ENCODE measurements at places on chromosomes 16 and 17. TPM values are rescaled to one million over a fixed set of nuclear protein-coding genes. Genes with fewer than 3 reads are reported as not detected.

- no peak for DNase-seq
Observed at GRCh38 chr17:67027031-67027628, 17.2 kb upstream of the CACNG1 start.

DNA sequence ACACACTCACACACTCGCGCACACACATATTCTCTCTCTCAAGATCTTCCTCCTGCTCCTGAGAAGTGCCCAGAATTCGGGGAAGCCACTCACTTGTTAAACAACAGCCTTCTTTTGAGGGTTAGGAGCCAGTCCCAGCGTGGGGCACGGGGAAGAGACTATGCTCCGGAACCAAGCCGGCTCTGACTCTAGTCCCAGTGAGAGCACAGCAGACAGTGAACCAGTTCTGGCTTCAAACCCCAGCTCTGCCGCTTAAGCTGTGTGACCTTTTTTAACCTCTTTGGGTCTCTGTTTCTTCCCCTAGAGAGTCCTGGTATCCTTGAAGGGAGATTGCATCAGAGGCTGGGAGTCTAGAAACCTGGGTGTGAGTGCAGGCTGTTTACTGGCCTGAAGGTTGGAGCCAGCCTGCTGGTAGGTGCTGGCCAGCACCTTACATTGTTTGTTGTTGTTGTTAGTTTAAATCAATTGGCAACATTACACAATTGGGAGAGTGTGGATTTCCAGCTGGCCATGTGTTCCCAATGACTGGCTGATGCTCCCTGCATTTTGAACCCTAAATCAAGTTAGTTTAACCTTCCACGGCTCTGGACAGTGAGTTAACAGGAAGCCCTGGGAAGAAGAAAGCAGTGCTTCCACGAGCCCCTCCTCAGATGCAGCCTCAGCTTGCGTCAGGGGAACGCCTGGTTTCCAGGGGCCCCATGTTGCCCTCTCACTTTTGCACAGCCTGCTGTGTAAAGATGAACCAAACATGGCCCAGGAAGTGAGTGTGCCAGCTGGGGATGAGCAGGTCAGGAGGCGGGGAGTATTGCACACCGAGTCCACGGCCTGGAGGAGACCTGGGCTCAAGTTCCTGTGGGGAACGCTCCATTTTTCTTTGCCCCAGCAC, 71.5 kb downstream of the GAS7 start:
- no peak for DNase-seq

DNA sequence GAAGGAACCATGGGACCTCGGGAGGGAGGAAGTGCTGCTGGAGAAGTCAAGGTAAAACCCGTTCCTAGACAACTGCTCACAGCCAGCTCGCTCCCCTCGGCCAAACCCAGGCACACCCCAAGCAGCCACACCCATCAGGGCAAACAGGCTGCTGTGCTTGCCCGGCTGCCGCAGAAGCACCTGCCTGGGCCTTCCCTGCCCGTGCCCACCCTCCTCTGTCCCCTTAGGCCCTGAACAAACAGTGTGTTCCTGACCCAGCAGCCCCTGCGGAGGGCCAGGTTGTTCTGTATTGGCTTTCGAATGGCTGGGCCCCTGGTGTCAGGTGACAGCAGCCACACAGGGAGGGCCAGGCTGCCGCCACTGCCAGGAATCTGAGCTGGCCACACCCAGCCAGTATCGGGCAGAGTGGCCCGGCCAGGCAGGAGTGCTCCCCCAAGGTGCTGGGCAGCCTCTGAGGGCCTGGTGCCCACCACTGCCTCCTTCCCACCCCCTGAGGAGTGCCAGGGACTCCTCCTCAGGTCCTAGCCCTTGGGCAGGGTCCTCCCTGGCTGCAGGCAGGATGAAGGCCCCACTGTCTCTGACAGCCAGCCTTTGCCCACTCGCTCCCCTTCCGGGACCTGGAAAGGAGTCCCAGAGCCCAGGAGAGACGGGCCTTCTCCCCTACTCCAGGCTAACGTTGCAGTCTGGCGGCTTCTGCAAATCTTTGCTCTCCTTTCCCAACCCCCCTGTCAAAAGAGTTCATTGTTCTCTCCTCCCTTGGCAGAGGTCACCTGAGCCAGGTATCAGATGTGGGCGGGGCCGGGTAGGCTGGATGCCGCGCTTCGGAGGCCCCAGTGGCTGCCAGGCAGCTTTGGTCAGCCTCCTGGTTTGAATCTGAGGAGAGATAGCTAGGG, 24.0 kb downstream of the LLGL2 start:
- peak; percentile 16 for DNase-seq

- peak; percentile 69 for DNase-seq
Observed at GRCh38 chr17:76727745-76728456, 1.3 kb downstream of the METTL23 start.

Gene EVI2B
- not detected for total RNA-seq

- no peak for DNase-seq
Observed at GRCh38 chr17:48841395-48841831, 10.6 kb downstream of the CALCOCO2 start.

- peak; percentile 87 for DNase-seq
Observed at GRCh38 chr17:40290629-40291280, 3.1 kb downstream of the CDC6 start.

DNA sequence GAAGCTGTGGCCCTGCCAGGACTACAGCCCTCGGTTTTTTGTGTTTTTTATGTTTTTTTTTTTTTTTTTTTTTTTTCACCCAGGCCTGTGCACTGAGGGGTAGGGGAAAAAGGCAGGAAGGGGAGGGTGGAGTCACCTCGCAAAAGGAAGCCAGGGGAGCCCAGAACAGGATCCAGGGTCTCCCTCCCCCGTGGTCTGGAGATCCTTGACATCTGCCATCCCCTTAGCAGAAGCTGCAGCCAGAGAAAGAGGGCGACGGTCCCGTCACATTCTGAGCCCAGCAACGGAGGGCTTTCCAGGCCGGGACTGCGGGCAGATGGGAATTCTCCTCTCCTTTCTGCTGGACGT, 29.1 kb upstream of the PHOSPHO1 start:
- no peak for DNase-seq

DNA sequence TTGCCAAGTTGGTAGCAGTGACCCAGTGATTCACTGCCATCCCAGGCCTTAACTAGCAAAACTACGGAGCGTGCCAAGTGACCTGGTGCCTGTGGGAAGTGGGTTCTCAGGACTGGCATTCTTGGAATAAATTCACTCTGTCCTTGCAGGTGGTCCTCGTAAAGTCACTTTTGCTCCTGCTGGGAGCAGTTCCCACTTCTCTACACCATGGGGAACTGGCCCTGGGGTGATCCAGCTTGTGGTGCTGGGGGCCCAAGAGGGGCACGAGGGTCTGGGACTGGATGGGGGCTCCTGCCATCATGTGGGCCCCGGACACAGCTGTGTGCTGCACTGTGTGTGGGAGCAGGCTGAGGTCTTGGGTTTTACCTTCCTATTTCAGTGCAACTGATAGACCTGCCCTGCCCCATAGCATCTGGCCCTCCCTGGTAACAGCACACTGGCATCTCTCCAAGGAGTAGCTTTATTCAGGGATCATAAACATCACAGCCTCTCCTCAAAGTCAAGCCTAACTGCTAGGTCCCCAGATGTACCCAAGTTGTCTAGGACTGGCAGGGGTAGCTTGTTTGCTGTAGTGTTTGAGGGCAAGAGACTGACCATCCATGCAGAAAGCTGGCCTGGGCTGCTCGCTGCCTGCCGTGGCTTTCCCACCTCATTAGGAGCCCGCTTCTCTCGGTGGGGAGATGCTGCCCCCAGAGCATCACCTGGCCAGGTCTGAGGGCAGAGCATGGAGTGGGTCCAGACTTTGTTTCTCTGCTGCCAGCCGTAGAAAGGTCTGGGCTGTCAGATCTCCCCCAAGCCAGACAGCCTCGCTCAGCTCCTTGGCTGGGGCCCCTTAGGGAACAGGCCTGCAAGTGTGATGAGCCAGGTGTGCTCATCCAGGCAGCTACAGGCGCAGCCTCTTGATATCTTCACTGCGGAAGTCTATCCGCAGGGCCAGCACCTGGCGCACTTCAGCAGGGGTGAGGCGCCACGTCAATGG, 26.0 kb downstream of the FCSK start:
- DNase-seq: no peak

Gene MMP28
- not detected for total RNA-seq

DNA sequence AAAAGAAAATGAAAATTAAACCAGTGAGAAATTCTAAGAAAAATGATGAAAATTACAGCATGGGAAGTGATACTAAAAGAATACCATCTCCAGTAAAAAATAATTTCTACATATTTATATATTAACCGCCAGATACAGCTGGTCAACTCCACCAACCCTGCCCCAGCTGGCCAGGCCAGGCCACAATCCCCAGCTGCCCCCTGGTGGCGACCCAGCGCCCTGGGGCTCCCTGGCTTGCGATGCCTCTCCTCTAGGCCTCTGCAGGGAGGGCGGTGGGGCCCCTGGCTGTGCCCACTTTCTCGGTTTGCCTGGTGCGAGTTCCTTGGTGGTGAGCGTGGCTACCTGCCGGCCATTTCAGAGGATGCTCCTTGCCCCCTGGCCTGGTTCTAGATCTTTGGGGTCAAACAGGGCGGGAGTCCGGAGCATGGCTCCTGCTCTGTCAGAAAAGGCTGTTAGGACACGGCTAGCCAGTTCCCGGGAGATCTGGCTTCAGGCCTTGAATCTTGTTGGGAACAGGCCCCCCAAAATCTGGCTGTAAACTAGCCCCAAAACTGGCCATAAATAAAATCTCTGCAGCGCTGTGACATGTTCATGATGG, 14.5 kb downstream of the GLIS2 start:
- peak; percentile 50 for DNase-seq

Gene PCYT2
- total RNA-seq: 59.9 TPM

- no peak for DNase-seq
Observed at GRCh38 chr16:4640572-4641305, 16.1 kb downstream of the MGRN1 start.

DNA sequence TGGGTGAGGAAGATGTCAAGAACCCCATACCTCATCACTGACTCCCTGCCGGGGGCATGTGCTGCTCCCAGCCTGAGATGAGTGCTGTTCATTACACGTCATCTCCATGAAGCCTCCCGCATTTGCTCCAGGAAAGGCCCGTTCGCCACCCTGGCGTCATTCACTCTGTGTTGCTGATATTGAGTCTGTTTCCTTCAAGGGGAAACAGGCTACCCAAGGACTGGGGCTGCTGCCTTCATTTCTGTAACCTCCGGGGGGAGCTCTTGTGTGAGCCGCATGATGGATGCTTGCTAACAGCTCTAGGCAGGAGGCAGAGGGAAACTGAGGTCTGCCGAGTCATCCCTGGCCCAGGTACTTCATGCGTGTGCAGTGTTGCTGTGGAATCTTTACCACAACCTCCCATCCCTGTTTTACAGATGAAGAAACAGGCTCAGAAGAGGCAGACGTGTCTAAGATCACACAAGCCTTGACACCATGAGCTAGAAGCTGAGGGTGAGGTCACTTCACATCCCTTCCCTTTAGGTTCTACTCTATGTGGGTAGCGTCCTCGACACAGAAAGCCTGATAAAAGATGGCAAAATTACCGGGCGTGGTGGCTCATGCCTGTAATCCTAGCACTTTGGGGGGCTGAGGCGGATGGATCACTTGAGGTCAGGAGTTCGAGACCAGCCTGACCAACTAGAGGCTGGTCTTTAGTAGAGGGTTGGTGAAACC, 3.5 kb upstream of the ARMC5 start:
- peak; percentile 31 for DNase-seq

DNA sequence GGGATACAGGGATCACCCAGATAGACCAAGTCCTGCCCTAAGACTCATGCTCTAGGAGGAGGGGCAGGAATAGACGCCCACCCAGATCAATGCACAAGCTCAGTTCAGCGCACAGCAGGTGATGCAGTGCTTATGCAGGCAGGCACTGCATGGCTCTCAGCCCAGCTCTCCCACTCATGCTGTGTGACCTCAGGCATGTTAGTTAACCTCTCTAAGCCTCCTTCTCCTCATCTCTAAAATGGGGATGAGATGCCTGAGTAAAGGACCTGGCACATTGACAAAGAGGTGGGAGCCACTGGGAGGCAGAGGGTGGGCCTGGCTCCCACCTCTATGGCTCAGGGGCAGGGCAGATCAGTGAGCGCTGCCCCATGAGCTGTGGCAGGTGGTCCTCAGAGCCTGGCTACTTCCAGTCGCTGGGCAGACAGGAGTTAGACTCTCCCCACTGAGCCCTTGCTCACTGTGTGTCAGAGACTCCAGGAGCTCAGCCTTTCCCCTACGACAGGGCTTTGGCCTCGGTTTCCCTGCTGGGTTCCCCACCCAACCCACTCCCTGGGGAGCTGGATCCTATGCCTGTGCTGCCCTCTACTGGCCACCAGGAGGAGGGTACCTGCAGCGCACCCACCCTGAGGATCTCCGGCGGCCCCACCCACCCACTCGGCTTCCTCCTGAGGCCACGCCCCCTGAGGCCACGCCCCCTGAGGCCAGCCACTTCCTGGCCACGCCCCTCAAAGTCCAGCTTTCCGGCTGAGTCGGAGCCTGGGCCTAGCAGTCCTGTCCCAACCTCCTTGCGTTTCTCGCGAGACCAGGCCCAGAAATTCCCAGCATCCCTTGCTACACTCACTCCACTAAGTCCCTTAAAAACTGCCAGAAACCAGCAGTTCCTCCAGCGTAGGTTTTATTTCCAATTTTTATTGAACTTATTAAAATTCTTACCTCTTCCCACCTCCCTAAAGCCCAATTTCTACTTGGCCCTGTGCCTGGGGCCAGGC, 196.1 kb downstream of the GSG1L start:
- peak; percentile 77 for DNase-seq

Gene FNDC8
- not detected for total RNA-seq

Gene CHTF8
- total RNA-seq: 191 TPM

- peak; percentile 96 for DNase-seq
Observed at GRCh38 chr17:12627177-12627629, 38.5 kb upstream of the MYOCD start.

DNA sequence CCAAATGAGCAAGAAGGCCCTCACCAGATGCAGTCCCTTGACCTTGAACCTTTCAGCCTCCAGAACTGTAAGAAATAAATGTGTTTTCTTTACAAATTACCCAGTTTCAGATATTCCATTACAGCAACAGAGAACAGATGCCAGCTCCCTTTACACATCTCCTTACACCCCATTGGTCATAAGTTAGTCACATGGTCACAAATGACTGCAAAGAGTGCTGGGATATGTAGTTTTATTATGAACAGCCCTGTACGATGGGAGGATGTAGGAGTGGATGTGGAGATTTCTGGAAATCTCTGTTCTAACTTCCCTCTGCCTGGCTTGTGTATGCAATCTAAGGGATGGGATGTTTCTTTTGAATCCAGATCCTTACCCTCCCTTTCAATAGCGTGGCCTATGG, 13.3 kb upstream of the RPL38 start:
- peak; percentile 55 for DNase-seq

GRCh38 chr17:51841669-51842068, 316.8 kb downstream of the CA10 start:
- no peak for DNase-seq

Gene DOC2B
- total RNA-seq: 1.8 TPM

DNA sequence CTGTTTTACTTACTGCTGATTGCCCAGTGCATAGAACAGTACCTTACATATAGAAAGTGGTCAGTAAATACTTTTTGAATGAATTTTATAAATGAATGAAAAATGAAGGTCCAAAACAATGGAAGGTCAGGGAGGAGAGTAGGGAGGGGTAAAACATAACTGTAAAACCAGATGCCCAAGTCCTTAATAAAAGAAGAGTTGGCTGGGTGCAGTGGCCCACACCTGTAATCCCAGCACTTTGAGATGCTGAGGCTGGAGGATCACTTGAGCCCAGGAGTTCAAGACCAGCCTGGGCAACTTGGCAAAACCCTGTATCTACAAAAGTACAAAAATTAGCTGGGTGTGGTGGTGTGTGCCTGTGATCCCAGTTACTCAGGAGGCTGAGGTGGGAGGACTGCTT, 108.2 kb downstream of the BRIP1 start:
- no peak for DNase-seq

All from Caki2 (cell line).